ENCODE measurements at places on chromosomes 16 and 17. TPM values are rescaled to one million over a fixed set of nuclear protein-coding genes. Genes with fewer than 3 reads are reported as not detected.

Gene ZG16B
- polyA plus RNA-seq = 0.50 TPM

Gene LRRC37A
- 4.4 TPM for polyA plus RNA-seq

Gene DOC2B
- 61.7 TPM for polyA plus RNA-seq

Gene ADGRG3
- 0.21 TPM for polyA plus RNA-seq

Gene SGCA
- polyA plus RNA-seq = 1.2 TPM

Gene WNT9B
- 11.4 TPM for polyA plus RNA-seq

DNA sequence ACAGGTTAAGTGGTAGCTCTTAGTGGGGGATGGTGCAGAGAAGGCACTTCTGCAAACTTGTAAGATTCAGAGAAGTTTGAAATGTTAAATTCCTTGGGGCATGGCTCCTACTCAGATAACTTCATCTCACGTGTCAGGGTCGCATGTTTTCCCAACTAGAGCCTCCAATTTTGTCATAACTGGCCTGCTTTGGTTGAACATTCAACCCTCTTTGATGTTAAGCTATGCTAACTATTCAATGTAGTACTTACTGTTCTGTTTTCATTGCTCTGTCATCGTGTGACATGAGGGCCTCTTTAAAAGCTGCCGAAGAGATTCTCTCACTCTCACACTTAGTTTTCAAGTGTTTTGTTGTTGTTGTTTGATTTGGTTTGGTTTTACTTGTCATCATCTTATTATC, 280.8 kb downstream of the CDH11 start:
- no peak for DNase-seq

DNA sequence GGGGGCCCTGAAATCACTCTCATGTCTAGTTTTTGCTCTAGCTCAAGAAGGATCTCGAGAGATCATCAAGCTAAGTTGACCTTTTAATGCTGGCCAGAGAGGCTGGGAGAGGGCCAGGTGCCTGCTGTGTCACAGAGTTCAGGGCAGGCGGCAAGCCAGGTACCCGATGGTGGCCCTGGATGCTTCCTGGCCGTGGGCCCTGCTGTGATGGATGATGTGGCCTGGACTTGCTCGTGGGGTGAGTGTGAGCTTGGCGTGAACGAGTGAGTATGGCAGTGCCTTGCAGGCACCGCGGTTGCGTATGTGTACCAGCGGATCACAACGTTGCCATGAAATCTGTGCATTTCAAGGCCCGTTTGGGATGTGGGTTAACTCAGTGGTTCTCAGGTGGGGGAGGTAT, 7.4 kb downstream of the IRF8 start:
- DNase-seq = no peak

DNA sequence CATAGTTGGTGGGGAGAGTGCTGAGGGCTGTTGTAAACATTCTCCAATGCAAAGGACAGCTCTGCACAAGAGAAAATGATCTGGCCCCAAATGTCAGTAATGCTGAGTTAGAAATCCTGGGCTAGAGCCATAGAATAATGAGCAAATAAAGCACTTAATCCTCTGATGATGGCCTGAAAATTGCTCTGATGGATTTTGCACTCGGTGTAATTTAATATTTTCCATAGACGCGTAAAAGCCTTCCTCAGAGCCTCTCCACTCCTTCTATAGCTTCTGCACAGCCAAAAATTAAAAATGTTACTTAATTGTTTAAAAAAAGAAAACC, 23.7 kb downstream of the FAM20A start:
- DNase-seq = no peak

GRCh38 chr17:65727832-65728231, 166.4 kb upstream of the AXIN2 start:
- DNase-seq = no peak

DNA sequence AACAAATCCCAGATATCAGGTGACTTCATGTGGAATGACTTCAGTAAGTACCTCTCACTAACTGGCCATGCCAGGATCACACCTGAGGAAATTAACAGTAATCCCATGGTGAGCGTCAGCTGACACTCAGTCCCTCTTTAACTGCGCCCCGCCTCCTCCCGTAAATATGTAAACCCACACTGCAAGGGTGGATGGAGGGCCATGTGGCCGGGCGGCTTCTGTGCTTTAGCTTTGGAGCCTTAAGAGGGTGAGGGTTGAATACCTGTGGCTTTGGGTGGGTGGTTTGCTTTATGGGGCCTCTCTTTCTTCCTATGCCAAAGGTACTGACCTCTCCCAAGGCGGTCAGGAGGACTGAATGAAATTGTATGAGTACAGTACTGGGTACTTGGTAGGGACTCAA, 141.7 kb downstream of the MRM1 start:
- no peak for DNase-seq

- no peak for DNase-seq
Observed at GRCh38 chr16:12788758-12789157, 14.9 kb downstream of the CPPED1 start.

GRCh38 chr17:77676237-77676661, 282.3 kb upstream of the TNRC6C start:
- DNase-seq = no peak

GRCh38 chr16:86277221-86277620, 233.1 kb upstream of the FOXF1 start:
- DNase-seq = no peak

DNA sequence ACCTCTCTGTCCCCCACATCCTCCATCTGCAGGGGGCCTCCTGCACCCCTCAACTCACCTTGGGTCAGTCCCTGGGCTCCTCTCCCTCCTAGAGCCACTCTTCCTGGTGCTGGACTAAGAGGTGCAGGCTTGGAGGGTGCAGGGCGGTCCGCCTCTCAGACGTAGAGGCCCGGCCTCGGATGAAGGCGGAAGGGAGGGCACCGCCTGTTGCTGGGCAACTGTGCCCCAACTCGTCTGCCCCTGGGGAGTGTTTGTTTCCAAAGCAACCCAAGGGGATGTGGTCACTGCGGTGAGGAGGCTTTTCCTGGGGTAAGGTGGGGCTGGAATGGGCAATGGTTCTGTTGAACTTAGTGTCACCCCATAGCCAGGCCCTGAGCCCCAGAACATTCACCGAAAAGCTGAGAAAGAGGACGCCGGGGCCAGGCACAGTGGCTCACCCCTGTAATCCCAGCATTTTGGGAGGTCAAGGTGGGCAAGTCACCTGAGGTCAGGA, at the start of gene C16orf54:
Gene C16orf54 (minus strand): TSS at position 138 of the 493 bp plus-strand sequence. CDS start 1,039 bp downstream, outside the sequence.
- DNase-seq = no peak

Data from right renal pelvis (tissue), 4 donors.